Upper lobe of right lung (tissue), 1 donor: ENCODE measurements at places on chromosomes 6 and 20. TPM values are rescaled to one million over a fixed set of nuclear protein-coding genes. Genes with fewer than 3 reads are reported as not detected.
A peak's percentile ranks its signal among the peaks of the same experiment; 100 is the strongest.

DNA sequence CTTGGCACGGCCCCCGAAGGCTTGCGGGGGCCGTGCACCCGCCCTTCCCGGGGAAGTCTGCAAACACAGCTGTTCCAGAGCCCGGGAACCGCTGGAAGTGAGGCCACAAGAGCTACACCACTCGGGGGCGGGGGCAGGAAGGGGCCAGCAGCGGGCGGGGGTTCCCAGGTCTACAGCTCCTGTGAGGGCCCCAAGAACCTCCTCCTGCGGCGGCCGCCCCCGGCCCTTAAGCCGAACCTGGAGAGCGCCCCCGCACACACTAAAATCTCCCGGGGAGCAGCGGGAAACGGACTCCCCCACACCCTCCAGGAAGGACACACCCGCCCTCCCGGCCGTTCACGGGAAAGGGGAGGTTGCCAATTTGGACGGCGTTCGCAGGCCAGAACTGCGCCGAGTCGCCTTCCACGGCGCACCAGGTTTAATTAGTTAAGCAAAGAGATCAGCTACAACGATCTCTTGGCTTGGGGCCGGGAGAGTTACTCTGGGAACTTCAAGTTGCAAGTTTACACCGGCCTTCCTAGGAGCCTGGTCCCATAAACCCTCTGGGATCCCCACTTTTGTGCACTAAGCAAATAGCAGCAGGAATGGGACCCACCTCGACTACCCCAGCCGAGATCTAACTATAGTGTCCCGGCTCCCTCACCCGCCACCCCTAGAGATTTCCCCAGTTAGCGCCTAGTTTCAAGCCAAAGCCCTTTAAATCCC lies 1.7 kb downstream of the JAG1 start:
- DNase-seq, result peak; percentile 86
- H3K4me3 ChIP-seq, result peak overlapping the region; percentile 91
- H3K27me3 ChIP-seq, result no peaks in the 10 kb centered on the region
- H3K4me1 ChIP-seq, result peaks cover 29% of the 10 kb centered on the region
- peak overlapping the region; percentile 97 for H3K27ac ChIP-seq
- H3K36me3 ChIP-seq, result peaks cover 23% of the 10 kb centered on the region

DNA sequence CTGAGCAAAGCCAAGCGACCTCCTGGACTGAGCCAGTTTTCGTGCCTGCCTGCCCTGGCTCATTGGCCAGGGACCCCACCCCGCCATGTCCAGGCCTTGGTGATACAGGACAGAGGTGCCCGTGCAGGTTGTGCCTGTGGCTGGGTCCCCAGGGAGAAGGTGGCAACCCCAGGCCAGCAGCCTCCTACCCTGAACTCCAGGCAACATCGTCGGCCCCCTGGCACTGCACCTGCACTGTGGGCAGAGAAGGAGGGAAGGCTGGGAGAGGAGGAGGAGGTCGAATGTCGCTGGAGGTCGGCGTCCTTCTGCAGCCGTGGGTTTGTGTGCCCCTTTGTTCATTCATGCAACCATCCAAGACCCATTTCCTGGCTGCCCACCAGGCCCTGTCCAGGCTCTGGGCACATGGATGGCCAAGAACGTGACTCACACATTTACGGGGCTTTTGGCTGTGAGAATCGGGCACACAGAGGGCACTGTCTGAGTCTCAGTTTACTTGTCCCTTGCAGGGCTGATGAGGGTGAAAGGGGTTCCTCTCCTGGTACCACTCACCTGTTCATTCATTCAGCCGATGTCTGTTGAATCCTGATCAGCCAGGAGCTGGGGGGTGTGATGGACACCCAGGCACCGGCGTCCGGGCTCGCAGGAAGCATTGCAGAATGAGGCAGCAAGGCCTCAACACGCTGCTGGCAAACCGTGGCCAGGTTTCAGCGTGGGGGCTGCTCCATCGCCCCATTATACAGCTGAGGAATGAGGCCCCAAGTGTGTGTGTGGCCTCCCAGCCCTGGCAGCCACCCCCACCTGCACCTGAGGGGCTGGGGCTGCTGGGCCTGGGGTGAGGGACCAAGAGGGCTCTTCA lies 2.3 kb upstream of the RBBP8NL start:
- H3K36me3 ChIP-seq, result no peaks in the 10 kb centered on the region
- H3K4me1 ChIP-seq, result no peaks in the 10 kb centered on the region
- no peak overlapping the region for H3K4me3 ChIP-seq
- no peak for DNase-seq
- no peak overlapping the region for H3K27ac ChIP-seq

- no peaks in the 10 kb centered on the region for H3K27me3 ChIP-seq
- H3K36me3 ChIP-seq, result no peaks in the 10 kb centered on the region
- peaks cover 6% of the 10 kb centered on the region for H3K4me1 ChIP-seq
- H3K27ac ChIP-seq, result peak overlapping the region; percentile 60
- DNase-seq, result no peak
These were observed 5.4 kb downstream of the CCN5 start for GRCh38 chr20:44720621-44720996.

DNA sequence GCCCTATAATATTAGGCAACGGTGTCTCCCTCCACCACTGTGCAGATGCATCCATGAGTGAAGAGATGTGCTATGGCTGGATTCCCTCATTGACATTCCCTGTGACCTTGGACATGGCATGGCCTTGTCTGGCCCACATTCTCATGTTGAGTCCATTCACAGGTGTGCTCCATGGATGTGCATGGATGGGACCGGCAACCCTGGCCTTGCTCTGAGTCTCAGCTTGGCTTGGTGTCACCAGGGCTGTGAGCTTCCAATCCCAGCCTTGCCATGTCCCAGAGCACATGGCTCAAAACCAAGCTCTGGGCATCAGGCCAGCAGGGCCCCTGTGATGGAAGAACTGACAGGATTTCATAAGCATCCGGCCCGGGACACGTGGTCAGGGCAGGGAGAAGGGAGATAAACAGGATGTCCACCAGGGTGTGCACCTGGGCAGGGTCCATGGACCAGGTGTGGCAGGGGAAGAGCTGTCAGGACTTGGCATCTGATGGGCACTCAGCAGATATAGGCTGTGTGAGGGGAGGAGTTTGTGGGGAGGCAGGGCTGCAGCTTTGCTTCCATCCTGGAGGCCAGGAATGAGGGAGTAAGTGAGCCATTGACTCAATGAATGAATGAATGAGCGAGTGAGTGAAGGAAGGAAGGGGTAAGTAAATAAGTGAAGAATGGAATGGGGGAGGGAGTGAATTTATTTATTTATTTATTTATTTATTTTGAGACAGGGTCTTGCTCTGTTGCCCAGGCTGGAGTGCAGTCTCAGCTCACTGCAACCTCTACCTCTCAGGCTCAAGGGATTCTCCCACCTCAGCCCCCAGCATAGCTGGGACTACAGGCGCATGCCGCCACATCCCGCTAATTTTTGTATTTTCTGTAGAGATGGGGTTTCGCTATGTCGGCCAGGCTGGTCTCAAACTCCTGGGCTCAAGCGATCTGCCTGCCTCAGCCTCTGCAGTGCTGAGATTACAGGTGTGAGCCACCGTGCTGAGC lies 15.7 kb downstream of the NRSN2 start:
- no peak overlapping the region for H3K4me3 ChIP-seq
- H3K27me3 ChIP-seq, result no peaks in the 10 kb centered on the region
- no peaks in the 10 kb centered on the region for H3K36me3 ChIP-seq
- H3K27ac ChIP-seq, result no peak overlapping the region

DNA sequence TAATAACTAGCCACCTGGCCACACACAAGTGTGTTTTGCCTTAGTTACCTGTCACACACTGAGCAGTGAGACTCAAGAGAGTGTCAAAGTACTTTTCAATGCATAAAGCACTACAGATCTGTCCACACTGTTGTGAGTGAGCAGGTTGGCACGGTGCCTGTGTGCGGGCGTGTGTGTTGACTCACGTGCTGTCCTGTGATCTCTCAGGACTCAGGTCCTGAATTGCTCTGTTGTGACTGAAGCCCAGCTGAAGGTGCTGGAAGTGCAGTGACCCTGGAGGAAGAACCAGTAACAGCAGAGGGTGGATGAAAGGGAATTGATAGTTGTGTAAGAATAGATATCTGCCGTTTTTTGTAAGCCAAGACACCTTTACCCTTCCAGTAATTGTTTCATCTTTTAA lies 18.3 kb downstream of the SLC16A10 start:
- no peak overlapping the region for H3K27ac ChIP-seq
- no peaks in the 10 kb centered on the region for H3K36me3 ChIP-seq
- H3K27me3 ChIP-seq, result no peaks in the 10 kb centered on the region
- peaks cover 8% of the 10 kb centered on the region for H3K4me1 ChIP-seq

DNA sequence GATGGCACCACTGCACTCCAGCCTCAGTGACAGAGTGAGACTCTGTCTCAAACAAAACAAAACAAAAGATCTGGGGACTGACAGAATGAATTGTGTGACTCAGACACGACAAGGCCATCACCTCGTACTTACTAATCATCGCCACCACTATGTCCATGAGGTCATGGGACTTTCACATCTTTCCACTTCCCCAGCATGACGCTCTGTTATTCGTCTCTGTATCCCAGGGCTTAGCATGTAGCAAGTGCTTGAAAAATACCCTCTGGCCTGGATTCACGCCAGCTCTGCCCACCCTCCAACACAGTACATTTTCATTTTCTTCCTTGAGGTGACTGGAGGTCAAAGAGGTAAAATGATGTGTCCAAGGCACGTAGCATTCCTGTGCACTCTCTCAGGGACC lies 27.8 kb downstream of the FGD2 start:
- no peak for DNase-seq
- H3K4me1 ChIP-seq, result peaks cover 3% of the 10 kb centered on the region
- no peaks in the 10 kb centered on the region for H3K36me3 ChIP-seq
- no peak overlapping the region for H3K27ac ChIP-seq

GRCh38 chr20:1964061-1964460 lies 29.8 kb downstream of the PDYN start:
- H3K36me3 ChIP-seq, result no peaks in the 10 kb centered on the region
- H3K4me1 ChIP-seq, result peaks cover 11% of the 10 kb centered on the region

GRCh38 chr6:95676011-95676628 lies 98.8 kb downstream of the MANEA start:
- no peaks in the 10 kb centered on the region for H3K4me1 ChIP-seq
- H3K36me3 ChIP-seq, result no peaks in the 10 kb centered on the region
- no peak overlapping the region for H3K4me3 ChIP-seq
- H3K27ac ChIP-seq, result no peak overlapping the region

DNA sequence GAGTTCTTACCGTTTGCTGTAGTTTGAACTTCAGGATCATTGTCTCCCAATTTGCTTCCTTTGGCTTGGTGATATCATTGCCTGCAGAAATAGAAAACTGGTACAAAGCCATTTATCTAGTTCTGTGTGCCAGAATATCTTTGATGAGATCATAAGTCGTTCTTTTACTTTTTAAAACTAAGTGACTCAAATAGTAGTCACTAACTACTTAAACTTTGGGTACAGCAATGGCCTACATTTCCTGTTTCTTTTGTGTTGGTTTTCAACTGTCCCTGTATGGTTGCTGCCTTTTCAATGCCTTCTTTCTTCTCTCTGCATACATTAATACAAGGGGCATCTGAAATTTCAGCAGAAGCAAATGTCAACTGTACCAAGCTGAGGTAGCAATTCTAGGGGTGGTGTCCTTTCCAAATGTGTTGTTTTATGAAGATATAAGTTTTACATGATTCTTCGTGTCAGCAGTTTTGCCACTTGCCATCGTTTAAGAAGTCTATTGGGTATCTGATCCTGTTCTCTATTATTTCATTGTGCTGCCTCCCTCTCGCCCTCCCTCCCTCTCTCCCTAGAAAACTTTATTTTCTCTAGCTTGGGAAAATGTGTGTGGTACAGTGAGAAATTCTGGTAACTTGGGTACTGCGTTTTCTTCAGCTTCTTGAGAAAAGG lies 238.5 kb downstream of the FARS2 start:
- H3K27ac ChIP-seq, result no peak overlapping the region
- no peaks in the 10 kb centered on the region for H3K36me3 ChIP-seq
- no peak overlapping the region for H3K4me3 ChIP-seq
- no peaks in the 10 kb centered on the region for H3K27me3 ChIP-seq
- no peaks in the 10 kb centered on the region for H3K4me1 ChIP-seq

- H3K27me3 ChIP-seq, result no peaks in the 10 kb centered on the region
- DNase-seq, result no peak
- H3K4me3 ChIP-seq, result no peak overlapping the region
- H3K4me1 ChIP-seq, result peaks cover 18% of the 10 kb centered on the region
- H3K27ac ChIP-seq, result no peak overlapping the region
These were observed 1.4 kb upstream of the OSBPL2 start for GRCh38 chr20:62236766-62237513.

- H3K27ac ChIP-seq, result no peak overlapping the region
- H3K36me3 ChIP-seq, result no peaks in the 10 kb centered on the region
- no peaks in the 10 kb centered on the region for H3K27me3 ChIP-seq
- no peak for DNase-seq
- no peaks in the 10 kb centered on the region for H3K4me1 ChIP-seq
These were observed 56.4 kb downstream of the SNRNP48 start for GRCh38 chr6:7646394-7646793.

DNA sequence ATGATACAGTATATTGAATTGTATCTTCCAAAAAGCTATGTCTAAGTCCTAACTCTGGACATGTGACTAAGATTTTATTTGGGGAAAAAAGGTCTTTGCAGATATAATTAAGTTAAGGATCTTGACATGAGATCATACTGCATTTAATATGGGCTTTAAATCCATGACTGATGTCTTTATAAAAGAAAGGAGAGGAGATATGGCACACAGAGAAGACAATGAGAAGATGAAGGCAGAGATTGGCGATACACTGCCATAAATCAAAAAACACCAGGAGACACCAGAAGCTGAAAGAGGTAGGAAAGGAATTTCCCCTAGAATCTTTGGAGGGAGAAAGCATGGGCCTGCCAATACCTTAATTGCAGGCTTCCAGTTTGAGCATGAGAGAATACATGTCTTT lies 1450.2 kb downstream of the HACE1 start:
- H3K4me3 ChIP-seq, result no peak overlapping the region
- H3K36me3 ChIP-seq, result no peaks in the 10 kb centered on the region
- no peaks in the 10 kb centered on the region for H3K27me3 ChIP-seq

GRCh38 chr6:87151471-87151780 lies 3.9 kb upstream of the ZNF292 start:
- peak overlapping the region; percentile 93 for H3K27ac ChIP-seq
- H3K36me3 ChIP-seq, result no peaks in the 10 kb centered on the region
- no peaks in the 10 kb centered on the region for H3K27me3 ChIP-seq
- H3K4me1 ChIP-seq, result peaks cover 26% of the 10 kb centered on the region
- DNase-seq, result no peak

The SLC23A2 gene
- 26.2 TPM for total RNA-seq

The SEL1L2 gene
- total RNA-seq, result not detected

The TAF8 gene
- 31.1 TPM for total RNA-seq

The ZBTB12 gene
- total RNA-seq, result 3.5 TPM

The PBOV1 gene
- total RNA-seq, result not detected

The BACH2 gene
- total RNA-seq, result 4.9 TPM

The PRR18 gene
- total RNA-seq, result not detected

The KCNK17 gene
- total RNA-seq, result 3.7 TPM

The LRFN2 gene
- not detected for total RNA-seq
